ENCODE measurements at places on chromosomes 16 and 17.

DNA sequence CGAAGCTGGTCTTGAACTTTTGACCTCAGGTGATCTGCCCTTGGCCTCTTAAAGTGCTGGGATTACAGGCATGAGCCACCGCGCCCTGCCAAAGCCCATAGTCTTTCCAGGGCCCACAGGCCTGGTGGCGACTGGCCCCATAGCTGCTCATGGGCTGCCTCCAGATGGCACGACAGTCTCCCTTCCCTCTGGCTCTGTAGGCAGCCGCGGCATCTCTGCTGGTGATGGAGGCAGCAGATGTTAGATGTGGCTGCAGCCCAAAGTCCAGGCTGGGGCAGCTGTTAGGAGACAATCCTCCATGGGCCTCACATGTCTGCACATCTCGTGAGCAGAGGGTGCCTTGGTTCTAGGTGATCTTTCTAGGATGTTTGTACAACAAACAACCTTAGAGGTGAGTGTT is 69.7 kb upstream of the DNAJA2 start:
- DNase-seq: no peak

- no peak for DNase-seq
Observed at GRCh38 chr17:16950488-16950887, 21.4 kb downstream of the TNFRSF13B start.

- DNase-seq: no peak
Observed at GRCh38 chr16:78962457-78962929, 638.0 kb downstream of the MAF start.

- DNase-seq: no peak
Observed at GRCh38 chr16:8342276-8342675, 248.0 kb downstream of the TMEM114 start.

DNA sequence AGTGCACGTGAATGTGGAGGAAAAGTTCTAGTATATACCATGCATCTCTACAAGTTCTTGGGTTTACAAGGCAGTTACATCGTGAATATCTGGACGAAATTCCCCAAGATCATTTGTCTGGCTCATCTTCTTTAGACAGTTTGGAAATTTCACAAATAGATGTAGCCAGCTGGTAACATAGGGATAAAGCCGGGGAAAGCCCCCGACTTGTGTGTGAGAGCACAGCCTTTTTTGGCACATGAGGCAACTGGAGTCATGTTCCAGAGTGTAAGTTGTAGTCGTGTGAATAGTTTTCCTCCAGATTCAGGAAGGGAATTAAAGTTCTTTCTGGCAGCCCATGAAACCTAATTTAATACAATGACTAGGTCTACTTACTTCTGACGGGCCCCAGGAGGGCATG is 62.3 kb downstream of the MARCHF10 start:
- no peak for DNase-seq

DNA sequence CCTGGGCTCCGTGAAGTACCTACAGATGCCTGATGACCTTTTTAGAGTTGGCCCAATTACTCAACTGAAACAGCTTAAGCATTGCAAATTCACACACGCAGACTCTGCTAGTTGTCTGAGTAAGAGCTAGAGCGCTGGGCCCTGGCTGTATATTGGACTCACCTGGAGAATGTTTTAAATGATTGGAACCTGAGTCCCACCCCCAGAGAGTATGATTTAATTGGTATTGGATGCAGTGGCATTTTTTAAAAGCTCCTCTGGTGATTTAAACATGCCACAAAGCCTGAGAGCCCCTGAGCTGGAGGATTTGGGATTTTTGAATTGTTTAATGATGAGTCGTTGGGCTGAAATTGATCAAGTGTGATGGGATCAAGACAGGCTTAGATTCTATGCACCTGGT is 143.9 kb upstream of the SDK2 start:
- no peak for DNase-seq

DNA sequence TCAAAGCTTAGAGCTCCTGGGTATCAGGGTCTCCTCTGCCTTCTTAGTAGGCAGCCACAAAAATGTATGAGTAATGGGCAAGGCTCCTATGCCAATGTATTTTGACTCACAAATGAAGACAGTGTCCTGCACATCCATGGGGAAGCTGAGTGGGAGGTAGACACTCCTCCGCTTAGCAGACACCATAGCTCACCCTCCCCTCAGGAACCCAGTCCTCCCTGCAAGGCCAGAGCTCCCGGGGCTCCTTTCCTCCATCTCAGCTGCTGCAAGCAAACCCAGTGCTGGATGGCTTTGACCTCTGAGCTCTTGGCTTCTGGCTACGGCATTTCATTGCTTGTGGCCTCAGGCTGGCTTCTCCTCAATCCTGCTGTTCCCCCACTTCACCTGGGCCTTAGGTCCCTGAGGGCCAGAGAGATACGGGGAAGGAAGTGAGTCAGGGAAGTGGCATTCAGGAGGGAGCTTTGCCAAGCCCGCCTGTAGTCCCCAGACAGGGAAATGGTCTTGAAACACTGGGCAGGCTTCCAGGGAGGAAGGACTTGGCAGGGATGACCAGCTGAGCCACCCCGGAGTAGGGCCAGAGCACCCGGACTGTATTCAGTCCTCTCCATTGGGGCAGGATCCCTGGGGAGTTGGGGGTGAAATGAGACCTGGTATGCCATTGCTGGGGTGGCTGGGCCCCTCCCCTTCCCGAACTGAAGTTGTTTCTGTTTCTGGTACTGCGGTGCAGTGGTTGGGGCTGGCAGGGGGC is 4.5 kb downstream of the ABCC3 start:
- peak; percentile 93 for DNase-seq

- DNase-seq: peak; percentile 81
Observed at GRCh38 chr17:50200457-50201275, 765 bp downstream of the COL1A1 start.

DNA sequence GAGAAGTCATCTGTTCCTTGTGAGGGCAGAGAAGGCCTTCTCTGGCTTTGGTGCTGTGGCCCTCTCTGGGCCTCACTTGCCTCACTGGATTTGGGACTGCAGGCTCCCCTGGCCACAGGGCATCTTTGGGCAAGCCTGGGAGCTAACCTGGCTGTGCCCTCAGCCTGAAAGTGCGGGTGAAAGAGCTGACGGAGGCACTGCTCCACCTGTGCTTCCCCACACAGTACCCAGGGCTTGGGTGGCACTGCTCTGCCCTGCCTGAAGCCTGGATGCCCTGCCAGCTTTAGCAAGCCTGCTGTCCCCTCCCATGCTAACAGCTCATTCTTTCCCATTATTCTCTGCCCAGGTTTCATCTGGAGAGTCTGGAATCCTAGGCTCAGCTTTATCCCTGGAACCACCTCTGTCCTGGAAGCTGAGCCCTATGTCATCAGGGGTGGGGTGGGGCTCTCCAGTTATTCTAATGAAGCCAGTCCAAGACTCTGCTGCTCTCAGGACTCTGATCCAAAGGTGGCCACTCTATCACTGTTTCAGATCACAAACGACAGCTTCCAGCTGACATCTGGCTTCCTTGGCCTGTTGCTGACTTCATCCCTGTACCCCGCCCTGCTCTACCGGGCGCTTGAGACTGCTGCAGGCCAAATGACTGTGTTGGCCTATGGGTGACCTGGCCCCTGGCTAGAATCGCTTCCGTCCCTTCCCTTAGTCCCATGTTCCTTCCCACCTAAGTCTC is 29.3 kb downstream of the HIC1 start:
- no peak for DNase-seq

DNA sequence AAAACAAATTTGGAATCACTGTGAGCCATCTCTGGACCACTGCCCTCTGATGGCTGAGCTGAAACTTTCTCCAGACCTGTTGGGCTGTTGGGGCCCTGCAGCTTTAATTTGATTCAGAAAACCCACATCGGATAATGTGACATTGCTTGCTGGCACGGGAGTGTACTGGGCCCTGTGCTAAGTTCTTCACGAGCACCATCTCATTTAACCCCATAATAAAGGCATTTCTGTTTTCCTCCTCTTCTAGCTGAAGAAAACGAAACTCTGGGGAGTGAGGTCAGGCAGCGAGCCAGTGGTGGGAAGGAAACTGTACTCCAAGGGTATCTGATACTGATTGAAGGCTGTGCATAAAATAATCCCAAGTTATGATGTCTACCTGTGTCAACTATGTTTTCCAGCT is 34.5 kb upstream of the TNRC6A start:
- no peak for DNase-seq

GRCh38 chr17:44779211-44780025 is 20.6 kb downstream of the ADAM11 start:
- DNase-seq: no peak

- no peak for DNase-seq
Observed at GRCh38 chr17:39238311-39238972, 12.7 kb upstream of the STAC2 start.

DNA sequence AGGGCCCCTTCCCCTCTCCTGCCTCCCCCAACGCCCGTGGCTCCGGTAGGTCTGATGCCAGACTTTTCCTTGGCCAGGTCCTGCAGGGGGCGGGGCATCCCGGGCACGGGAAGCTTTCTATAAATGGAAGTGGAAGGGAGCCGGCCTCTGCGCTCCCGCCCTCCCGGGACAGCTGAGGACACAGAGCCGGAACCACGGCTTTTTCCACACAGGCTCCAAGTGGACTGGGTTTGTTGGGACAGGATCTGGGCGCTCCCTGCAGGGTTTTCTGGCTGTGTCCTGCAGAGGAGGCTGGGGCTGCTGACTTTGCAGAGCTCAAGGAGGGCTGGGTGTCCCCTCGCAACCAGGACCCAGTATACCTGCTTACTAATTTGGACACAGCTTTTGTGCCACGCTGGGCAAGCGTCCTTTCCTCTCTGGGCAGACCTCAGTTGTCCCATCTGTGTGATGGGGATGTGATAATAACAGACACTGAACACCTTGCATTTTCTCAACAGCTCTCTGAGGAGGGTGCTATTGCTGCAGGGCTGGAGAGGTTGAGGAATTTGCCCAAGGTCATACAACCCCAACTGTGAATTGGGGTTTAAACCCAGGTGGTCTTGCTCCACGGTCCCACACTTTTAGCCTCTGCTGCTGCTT is 1.8 kb downstream of the TNS4 start:
- peak; percentile 33 for DNase-seq

DNA sequence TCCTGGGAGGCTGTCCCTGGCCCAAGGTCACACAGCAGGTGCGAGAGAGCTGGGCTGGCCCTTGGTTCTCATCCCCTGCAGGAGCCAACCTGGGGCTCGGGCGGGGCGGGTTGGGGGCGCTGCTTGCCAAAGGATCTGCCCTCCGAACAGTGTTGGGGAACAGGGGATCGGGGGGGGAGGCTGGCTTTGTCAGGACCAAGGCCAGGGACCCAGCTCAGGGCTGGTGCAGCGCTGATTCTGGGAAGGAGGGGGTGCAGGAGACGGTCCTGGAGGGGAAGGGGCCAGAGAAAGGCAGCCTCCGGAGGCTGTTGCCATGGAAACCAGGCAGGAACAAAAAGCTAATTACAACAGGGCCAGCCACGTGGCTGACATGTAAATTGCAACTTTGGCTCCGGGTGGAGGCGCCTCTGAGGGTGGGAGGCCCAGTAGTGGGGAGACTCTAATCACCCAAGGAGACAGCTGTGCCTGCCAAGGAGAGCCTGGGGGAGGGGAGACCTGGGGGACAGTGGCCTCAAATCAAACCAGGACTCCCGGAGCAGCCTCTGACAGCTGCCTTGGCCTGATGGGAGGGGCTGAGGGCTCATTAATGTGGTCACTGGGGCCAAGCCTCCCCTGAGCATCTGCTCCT is 1.3 kb downstream of the TUBB3 start:
- no peak for DNase-seq

Data from thoracic aorta (tissue), 2 donors.